ENCODE measurements at places on chromosomes 5 and 9.

DNA sequence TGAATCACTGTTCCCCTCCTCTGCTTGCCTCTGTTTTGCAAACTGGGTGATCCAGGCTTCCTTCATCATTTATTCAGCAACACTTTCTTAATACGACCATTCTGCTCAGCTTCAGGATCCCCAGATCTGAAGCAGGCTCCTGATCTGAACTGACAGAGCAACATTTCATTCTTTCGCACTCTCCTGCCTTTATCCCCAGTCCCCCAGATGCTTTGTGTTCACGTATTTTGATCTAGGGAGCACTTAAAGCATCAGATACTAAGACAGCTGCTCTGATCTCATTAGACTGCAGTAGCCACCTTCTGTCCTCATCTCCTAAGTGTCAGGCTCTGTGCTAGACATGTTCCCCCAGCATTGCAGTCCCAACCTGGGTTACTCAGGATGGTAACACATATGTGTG, 158.0 kb downstream of the TRIO start:
- DNase-seq = no peak

- peak; percentile 94 for DNase-seq
Measured at GRCh38 chr5:10288592-10289219, 19.0 kb downstream of the CMBL start.

GRCh38 chr5:54133917-54134316, 176.5 kb downstream of the ARL15 start:
- no peak for DNase-seq

DNA sequence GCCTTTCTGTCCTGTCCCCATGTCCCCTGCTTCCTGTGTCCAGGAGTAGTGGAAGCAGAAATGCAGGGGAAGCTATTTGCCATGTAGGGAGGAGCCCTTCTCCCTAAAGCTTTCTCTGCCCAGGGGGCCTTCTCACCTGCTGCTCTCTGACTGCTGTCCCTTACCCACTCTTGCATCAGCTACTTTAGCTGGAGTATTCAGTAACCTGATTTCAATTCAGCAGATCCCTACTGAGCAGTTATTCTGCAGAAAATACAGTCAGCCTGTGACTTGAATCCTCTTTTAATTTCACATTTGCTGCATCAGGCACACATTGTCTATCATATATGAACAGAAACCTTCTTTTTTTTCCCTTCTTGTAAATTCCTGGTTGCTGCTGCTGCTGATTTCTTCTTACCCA, 90.4 kb downstream of the MVB12B start:
- peak; percentile 48 for DNase-seq

- DNase-seq = peak; percentile 72
Measured at GRCh38 chr5:140690941-140691924, at the start of the genes HARS1 and HARS2. TSS of gene HARS1 (minus strand) at chr5:140691370. CDS start at chr5:140691304, 66 bp downstream. TSS of gene HARS2 (plus strand) at chr5:140691455. CDS start at chr5:140691649, 194 bp downstream.

DNA sequence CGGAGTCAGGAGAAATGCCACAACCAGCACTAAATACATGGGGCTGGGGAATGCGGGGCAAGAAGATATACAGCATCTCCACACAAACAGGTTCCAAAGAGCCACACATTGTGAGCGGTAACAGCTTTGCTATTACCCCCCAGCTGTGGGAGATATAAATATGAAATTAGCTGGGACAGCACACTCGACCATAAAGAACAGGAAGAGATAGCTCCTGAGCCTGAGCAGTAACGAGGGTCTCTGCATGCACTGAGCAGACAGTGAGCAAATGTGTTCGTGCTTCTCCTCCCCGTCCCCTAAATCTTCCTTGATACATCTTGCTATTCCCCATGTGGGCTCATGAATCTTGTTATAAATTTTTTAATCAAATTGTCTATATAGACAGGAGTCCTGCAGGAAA, 53.1 kb downstream of the ADAMTS2 start:
- DNase-seq = no peak

- DNase-seq = no peak
Measured at GRCh38 chr9:110602281-110602680, 22.7 kb upstream of the SVEP1 start.

All from NCI-H187 (cell line).